NCI-H1105 treated with DMSO at 0.1 percent for 48 hours (cell line): ENCODE measurements at places on chromosomes 5 and 9.
A peak's percentile ranks its signal among the peaks of the same experiment; 100 is the strongest.

- DNase-seq: no peak
Observed at GRCh38 chr5:104821606-104822005, 1259.0 kb upstream of the NUDT12 start.

DNA sequence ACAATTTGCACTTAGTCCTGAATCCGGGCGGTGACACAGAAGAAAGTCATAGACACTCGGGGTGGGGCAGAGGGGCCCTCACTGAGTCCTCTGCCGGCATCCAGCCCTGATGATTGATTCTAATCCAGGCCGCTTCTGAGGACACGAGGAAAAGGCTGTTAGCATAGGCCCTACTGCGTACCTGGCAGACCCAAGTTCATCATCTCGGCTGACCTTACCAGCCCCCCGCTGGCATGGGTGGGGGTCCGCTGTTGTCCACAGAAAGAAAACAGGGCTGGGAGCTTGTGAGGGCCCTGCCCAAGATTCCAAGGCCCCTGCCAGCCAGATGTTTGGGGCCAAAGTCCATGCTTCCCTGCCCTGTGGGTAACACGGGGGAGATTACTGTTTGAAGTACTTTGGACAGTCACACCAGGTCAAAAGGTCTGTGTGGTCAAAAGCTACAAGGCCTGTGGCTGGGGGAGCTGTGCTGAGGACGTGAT lies 24.5 kb downstream of the ERGIC1 start:
- no peak for DNase-seq

- no peak for DNase-seq
Observed at GRCh38 chr5:149932445-149933350, 11.9 kb downstream of the PDE6A start.

DNA sequence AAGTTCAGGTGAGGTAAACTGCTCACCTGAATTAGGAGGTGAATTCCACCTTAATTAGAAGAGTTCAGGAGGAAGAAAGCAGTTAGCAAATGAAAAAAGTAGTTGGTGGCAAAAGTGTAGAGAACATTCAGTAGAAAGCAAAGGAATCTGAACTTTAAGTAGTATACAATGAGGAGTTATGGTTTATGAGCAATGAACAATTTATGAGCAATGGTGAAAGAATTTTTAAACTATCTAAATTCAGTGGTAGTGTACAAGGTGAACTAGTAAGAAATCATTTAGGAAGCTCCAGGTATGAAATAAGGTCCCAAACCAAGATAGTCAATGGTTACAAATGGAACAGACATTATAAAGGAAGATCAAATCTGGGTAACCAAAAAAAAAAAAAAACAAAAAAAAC lies 3.1 kb downstream of the CETN3 start:
- DNase-seq: no peak

DNA sequence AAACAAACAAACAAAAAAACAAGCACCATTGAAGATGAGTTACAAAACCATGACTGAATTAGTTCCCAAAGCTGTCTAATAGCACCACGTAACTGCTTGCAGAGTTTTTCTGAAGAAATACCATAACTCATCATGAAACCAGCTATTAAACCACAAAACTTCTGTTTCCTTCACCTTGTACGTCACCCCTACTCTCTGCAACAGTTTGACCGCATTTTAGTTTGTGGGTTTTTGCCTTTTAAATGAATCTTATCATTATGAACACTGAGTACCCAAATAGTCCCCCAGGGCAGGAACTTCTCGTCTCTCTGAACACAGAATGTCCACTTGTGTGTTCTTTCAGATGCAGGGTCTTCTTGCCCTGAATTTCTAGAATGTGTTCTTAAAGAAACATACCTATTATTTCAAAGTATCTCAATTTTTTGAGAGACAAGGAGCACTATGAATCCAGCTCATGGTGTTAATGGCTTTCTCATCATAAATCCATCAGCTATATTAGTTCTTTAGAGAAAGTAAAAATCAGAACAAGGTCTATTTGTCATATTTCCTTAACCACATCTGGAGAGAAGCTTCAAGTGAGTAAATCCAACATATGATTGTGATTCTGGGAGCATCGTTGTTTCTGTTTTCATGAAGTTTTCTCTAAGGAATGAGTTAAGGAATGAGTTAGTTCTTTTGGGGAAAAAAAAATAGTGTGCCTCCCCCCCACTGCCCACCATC lies 210.6 kb downstream of the AUH start:
- no peak for DNase-seq

GRCh38 chr9:136722969-136723356 lies 10.6 kb downstream of the DIPK1B start:
- no peak for DNase-seq

GRCh38 chr9:35338086-35338485 lies 151.8 kb upstream of the RUSC2 start:
- no peak for DNase-seq

GRCh38 chr5:105430516-105430915 lies 1867.9 kb upstream of the NUDT12 start:
- no peak for DNase-seq

- DNase-seq: peak; percentile 44
Observed at GRCh38 chr5:83509540-83509939, 38.0 kb downstream of the VCAN start.

GRCh38 chr9:4298255-4299004 lies 1.4 kb downstream of the GLIS3 start:
- DNase-seq: peak; percentile 32

DNA sequence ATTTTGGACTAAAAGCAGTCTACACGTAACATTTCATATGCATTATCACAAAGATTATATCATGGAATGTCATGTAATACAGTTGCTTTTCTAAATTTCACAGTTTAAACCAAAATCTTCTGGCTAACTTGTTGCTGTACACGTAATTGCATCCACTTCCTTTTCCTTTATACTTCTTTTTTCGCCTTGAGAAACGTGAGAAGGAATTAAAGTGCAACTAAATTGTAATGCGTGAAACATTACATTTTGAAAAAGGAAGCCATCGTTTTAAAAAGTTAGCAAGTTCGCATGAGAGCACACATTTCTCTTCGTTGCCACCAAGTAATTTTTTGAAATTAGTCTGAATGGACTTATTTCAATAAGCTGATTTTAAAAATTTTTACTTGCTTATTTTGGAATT lies 80.0 kb downstream of the MEGF10 start:
- no peak for DNase-seq

- DNase-seq: no peak
Observed at GRCh38 chr5:110304176-110304575, 422.3 kb downstream of the TMEM232 start.

- peak; percentile 60 for DNase-seq
Observed at GRCh38 chr5:134905246-134905996, 490 bp downstream of the PCBD2 start.

GRCh38 chr9:8337834-8338766 lies 538.5 kb upstream of the DMAC1 start:
- DNase-seq: no peak

- DNase-seq: peak; percentile 59
Observed at GRCh38 chr9:34179213-34180136, 632 bp downstream of the UBAP1 start.

DNA sequence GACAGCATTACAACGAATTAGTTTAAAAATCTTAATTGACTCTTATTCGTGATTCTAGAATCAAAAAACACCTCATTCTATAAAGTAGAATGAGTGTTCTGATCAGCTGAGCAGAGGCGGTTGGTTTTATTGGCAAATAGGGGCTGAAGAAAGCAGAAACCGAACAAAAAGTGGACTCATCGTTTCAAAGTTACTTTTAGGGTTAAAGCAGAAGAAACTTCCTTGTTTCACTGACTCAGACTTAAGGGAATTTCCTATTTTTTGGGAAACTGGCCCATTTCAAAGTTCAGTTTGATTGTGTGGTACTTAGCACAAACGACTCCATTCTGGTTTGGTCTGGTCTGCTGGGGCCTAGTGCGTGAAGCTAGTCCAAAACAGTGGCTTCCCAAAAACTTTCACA lies 862 bp upstream of the NDUFB6 start:
- no peak for DNase-seq

DNA sequence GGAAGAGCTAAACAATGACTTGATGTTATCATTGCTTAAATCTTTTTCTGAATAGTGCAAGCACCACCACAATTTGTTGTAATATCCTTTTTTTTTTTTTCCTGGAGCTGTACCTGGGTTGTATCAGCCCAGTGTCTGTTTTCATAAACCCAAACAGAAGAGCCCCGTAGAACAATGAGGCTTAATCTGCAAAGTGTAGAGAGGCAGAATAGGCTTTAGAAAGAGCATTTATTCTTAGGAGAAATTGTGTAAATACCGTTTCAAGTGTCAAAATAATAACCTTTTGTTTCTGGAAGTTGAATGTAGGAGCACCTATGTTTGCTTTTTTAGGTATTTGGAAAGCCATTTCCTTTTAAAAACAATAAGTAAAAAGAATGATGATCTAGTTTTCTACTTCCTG lies 26.4 kb downstream of the RGS7BP start:
- DNase-seq: no peak

- no peak for DNase-seq
Observed at GRCh38 chr5:150611026-150611425, 29.4 kb upstream of the SYNPO start.

DNA sequence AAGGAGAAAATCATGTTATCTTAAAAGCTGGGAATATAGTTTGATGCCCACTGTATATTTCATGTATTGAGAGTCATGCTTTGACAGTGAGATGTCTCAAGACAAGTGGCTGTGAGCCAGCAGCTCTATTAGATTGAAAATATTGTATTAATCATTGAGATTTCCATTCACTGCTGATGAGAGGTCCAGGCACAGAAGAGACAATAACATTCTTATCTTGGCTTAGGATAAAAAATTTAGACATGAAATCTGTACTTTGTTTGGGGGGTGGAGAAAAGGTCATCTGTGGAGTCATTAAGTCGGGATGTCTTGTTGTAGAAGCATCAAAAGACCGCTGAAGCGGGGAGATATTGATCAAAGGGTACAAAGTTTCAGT lies 97.9 kb upstream of the EQTN start:
- DNase-seq: no peak

DNA sequence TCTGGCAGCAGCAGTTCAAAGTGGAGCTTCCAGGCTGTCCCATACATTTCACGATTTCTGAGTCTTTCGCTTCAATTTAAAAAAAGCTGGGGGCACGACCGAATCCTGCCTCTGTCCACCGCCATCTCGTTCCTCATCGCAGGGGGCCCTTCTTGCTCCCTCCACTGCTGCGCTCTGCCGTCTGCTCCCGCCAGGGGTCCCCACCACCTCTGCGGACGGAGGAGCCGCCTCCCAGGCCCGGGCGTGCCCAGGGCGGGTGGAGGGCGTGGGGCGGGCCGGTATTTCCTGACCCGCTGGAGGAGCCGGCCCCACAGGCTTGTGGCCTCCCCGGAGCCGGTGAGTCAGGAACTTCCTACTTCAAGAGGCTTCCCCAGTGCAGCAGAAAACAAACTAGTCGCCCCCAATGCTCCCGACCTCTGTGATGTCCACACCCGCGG lies 50.4 kb downstream of the USP20 start:
- peak; percentile 21 for DNase-seq
